Naive thymus-derived CD4-positive, alpha-beta T cell (primary cell): ENCODE measurements at places on chromosomes 5 and 9.

- H3K27me3 ChIP-seq, result no peaks in the 10 kb centered on the region
- no peak for DNase-seq
- peaks cover 6% of the 10 kb centered on the region for H3K36me3 ChIP-seq
- no peak overlapping the region for H3K4me3 ChIP-seq
- no peak overlapping the region for H3K27ac ChIP-seq
Measured at GRCh38 chr5:169803077-169803981, 166.3 kb downstream of the DOCK2 start.

DNA sequence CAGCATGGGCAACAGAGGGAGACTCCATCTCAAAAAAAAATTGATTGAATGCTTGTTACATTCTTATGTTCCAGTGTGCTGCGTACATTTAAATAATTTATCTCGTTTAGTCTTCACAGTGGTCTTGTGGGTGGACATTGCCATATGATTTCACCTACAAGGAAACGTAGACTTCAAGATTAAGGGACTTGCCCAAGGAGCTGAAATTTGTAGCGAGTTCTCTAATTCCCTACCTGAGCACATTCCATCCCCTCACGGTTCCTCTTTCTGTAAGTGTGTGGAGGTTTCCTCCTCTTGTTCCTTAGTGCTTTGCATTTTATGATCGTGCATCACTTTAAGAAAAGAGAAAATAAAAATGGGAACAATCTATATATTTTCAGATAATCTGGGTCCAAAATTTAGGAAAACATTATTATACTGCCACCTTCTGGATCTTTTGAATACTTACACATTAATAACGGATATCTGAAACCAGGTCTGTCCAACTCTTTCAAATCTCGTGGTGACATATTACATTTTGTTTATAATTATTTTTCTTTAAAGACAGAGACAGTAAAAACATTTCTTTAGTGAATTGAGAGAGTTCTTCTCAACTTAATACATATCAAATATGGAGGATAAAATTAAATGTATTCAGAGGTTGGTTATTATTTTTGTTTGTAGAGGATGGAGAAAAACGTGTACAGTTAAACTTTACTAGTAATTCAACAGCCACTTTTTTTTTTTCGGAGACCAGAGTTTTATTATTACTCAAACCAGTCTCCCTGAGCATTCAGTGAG lies 29.9 kb upstream of the C7 start:
- DNase-seq, result no peak
- H3K4me3 ChIP-seq, result no peak overlapping the region
- no peaks in the 10 kb centered on the region for H3K36me3 ChIP-seq

GRCh38 chr5:172010278-172010677 lies 3.8 kb upstream of the FBXW11 start:
- H3K4me1 ChIP-seq, result peaks cover 9% of the 10 kb centered on the region
- no peak for DNase-seq
- H3K27ac ChIP-seq, result no peak overlapping the region
- no peaks in the 10 kb centered on the region for H3K36me3 ChIP-seq
- H3K4me3 ChIP-seq, result no peak overlapping the region

DNA sequence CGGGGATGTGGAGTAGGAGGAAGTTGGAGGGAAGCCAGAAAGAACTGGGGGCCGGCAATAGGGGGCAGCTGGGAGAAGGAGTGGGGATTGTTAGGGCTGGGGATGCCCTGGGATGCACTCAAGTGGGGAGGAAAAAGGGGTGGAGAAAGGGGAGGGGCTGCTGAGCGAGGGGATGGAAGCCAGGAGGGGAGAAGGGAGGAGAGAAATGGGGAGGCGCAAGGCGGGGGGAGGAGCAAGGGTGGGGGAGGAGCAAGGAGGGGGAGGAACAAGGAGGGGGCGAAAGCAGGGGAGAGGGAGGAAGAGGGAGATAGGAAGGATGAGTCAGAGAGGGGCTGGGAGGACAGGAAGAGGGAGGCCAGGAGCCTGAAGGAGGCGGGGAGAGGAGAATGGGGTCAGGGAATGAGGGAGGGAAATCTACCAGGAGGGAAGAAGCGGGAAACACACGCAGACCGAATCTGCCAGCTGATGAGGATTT lies 1.6 kb downstream of the IRX4 start:
- DNase-seq, result no peak
- no peaks in the 10 kb centered on the region for H3K36me3 ChIP-seq
- no peaks in the 10 kb centered on the region for H3K27me3 ChIP-seq
- H3K4me1 ChIP-seq, result no peaks in the 10 kb centered on the region
- H3K4me3 ChIP-seq, result no peak overlapping the region

GRCh38 chr9:131698618-131698985 lies 41.3 kb downstream of the RAPGEF1 start:
- H3K4me1 ChIP-seq, result peaks cover 24% of the 10 kb centered on the region
- no peaks in the 10 kb centered on the region for H3K36me3 ChIP-seq
- no peaks in the 10 kb centered on the region for H3K27me3 ChIP-seq
- no peak overlapping the region for H3K27ac ChIP-seq
- H3K4me3 ChIP-seq, result no peak overlapping the region

DNA sequence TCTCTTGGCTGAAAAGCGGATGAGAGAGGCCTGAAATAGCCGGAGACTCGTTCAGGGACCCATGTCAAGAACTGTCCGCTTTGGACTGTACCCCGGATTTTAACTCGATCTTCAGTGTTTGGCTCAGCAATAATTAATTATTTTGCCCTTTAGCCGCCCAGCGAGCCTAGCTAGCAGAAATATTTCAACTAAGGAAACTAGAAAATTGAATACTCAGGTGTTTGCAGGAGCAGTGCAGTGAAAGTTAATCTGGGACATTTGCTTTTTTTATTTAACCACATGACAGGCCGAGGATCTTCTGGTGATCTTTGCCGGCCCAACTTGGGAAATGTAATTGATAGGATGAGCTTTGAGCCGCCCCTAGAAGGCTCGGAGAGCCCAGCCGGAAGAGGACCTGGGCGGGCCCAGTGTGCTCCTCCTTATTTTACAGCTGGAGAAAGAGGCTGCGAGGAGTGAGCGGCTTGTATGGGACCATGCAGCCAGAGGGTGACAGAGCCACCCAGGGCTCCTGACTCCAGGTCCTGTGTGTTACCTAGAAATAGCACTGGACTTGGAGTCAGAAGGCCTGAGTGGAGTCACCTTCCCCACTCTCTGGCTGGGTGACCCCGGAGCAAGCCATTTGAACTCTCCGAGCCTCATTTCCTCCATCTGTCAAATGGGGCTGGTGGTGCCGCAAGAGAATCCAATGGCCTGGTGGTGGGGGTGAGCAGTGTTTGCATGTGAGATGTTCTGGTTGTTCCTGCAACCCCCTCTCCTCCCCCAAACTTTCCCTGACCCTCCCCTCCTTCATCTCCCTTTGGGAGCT lies 2.4 kb downstream of the PPARGC1B start:
- no peaks in the 10 kb centered on the region for H3K27me3 ChIP-seq
- peak overlapping the region; percentile 84 for H3K4me3 ChIP-seq
- H3K4me1 ChIP-seq, result no peaks in the 10 kb centered on the region
- no peaks in the 10 kb centered on the region for H3K36me3 ChIP-seq
- no peak for DNase-seq
- peak overlapping the region; percentile 67 for H3K27ac ChIP-seq

GRCh38 chr9:22657713-22658112 lies 211.1 kb downstream of the DMRTA1 start:
- H3K27ac ChIP-seq, result no peak overlapping the region
- no peaks in the 10 kb centered on the region for H3K4me1 ChIP-seq
- no peak for DNase-seq
- no peaks in the 10 kb centered on the region for H3K36me3 ChIP-seq

- no peak overlapping the region for H3K27ac ChIP-seq
- no peak overlapping the region for H3K4me3 ChIP-seq
- H3K4me1 ChIP-seq, result no peaks in the 10 kb centered on the region
- no peaks in the 10 kb centered on the region for H3K36me3 ChIP-seq
Measured at GRCh38 chr5:62633243-62633642, 54.6 kb downstream of the LRRC70 start.

- H3K4me3 ChIP-seq, result no peak overlapping the region
- no peaks in the 10 kb centered on the region for H3K27me3 ChIP-seq
- H3K4me1 ChIP-seq, result peaks cover 22% of the 10 kb centered on the region
- no peaks in the 10 kb centered on the region for H3K36me3 ChIP-seq
- H3K27ac ChIP-seq, result no peak overlapping the region
Measured at GRCh38 chr9:120715389-120715924, 1.2 kb upstream of the MEGF9 start.

DNA sequence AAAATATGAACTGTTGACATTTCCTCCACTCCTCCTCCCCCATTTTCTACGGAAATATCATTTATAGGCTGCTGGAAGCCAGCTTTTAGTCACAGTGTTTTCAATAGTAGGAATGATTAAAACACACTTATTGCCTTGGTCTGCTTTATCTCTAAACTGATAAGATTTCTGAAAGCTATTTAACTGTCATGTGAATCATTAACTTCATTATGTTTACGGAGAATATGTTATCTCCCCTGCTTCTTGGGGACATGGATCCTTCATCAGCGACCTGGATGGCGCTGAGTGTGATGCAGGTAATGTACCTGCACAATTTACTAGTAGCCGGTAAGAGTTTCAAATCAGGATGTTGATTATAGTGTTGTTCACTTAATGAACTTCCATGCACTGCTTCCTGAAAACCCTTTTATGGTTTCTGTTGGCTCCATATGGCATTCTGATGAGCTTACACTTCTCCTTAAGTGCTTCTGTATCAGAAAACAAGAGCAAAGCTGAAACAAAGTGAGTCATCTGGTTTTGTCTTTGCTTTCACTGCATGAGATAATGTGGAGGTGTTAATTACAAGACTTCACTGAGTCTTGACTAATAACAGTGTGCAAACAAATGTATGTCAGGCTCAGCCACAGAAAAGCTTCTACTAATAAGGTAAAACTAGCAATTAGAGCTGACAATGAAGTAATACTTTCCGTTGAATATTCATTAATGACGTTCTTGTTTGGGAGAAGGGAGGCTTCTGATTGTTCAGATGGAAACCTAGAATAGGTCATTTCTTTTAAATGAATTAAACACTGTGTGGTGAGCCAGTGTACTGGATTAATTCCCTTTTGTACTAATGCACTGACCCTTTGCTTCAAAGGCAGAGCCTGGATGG lies 162.4 kb upstream of the ZNF608 start:
- H3K27ac ChIP-seq, result no peak overlapping the region
- H3K4me1 ChIP-seq, result no peaks in the 10 kb centered on the region
- no peaks in the 10 kb centered on the region for H3K36me3 ChIP-seq
- no peak overlapping the region for H3K4me3 ChIP-seq

GRCh38 chr5:173744551-173744950 lies 128.1 kb upstream of the BOD1 start:
- no peak for DNase-seq
- H3K27ac ChIP-seq, result no peak overlapping the region
- no peaks in the 10 kb centered on the region for H3K36me3 ChIP-seq
- no peak overlapping the region for H3K4me3 ChIP-seq

- H3K4me1 ChIP-seq, result peaks cover 6% of the 10 kb centered on the region
- no peaks in the 10 kb centered on the region for H3K27me3 ChIP-seq
- no peak overlapping the region for H3K27ac ChIP-seq
- no peak for DNase-seq
Measured at GRCh38 chr5:131992370-131992769, 19.1 kb downstream of the ACSL6 start.

DNA sequence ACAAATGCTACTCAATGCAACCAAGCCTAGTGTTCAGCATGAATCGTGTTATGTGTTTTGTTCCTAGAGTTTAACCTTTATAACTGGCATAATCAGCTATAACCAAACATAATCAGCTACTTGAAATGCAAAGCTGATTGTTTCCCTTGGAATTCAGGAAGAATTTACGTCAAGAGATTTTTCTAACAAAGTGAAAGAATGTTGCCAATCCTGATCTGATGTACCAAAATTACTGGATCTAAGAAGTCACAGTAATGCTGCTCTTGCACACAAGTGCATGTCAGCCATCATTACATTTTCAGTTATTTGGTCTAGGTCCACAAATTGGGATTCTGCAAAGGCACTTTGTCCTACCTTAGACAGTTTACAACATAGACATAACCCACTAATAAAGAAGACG lies 662.3 kb upstream of the SEMA6A start:
- H3K4me1 ChIP-seq, result no peaks in the 10 kb centered on the region
- H3K27me3 ChIP-seq, result no peaks in the 10 kb centered on the region
- H3K27ac ChIP-seq, result no peak overlapping the region
- no peak for DNase-seq
- H3K36me3 ChIP-seq, result no peaks in the 10 kb centered on the region
- no peak overlapping the region for H3K4me3 ChIP-seq

DNA sequence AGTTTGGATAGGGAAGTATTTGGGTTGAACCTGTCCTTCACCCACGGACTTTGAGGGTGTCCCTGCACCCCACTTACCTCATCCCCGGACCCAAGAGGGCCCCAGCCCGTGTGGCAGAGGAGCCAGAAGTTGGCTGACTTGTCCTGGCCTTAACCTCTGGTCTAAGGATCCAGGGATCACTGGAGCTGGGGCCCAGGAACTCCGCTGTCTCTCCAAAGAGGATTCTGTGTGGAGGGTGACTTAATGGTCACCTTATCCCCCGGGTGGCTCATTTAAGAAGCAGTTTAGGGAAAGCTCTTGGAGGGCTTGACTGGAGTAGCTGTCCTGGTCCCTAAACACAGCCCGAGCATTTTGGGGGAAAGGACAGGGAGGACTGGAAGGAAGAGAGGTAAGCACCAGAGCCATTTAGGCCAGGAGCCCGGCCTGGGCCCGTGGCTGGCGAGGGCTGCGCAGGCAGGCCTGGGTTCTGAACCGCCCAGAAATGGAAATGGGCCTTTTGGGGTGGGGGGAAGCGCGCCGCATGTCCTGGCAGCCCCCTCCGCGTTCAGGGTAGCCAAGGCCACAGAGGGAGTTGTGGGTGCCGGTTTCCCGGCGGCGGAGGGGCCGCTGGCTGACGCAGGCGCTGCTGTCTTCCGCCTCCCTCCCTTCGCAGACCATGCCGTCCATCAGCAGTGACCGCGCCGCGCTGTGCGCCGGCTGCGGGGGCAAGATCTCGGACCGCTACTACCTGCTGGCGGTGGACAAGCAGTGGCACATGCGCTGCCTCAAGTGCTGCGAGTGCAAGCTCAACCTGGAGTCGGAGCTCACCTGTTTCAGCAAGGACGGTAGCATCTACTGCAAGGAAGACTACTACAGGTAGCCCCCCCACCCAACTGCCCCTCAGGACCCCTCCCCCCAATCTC lies 2.0 kb downstream of the LHX2 start:
- H3K27ac ChIP-seq, result no peak overlapping the region
- no peak overlapping the region for H3K4me3 ChIP-seq
- DNase-seq, result no peak
- H3K4me1 ChIP-seq, result peaks cover 3% of the 10 kb centered on the region

- no peaks in the 10 kb centered on the region for H3K27me3 ChIP-seq
- peaks cover 30% of the 10 kb centered on the region for H3K4me1 ChIP-seq
- peak overlapping the region; percentile 17 for H3K4me3 ChIP-seq
Measured at GRCh38 chr9:20208961-20209371, 413.3 kb downstream of the MLLT3 start.

- DNase-seq, result no peak
- H3K27ac ChIP-seq, result no peak overlapping the region
- H3K36me3 ChIP-seq, result no peaks in the 10 kb centered on the region
- H3K4me3 ChIP-seq, result no peak overlapping the region
- H3K27me3 ChIP-seq, result no peaks in the 10 kb centered on the region
- H3K4me1 ChIP-seq, result no peaks in the 10 kb centered on the region
Measured at GRCh38 chr5:69285448-69286116, 47.0 kb downstream of the CCDC125 start.

GRCh38 chr5:961711-962240 lies 46.8 kb upstream of the NKD2 start:
- peaks cover 13% of the 10 kb centered on the region for H3K4me1 ChIP-seq
- H3K4me3 ChIP-seq, result no peak overlapping the region
